ENCODE measurements at places on chromosomes 5 and 9. TPM values are rescaled to one million over a fixed set of nuclear protein-coding genes. Genes with fewer than 3 reads are reported as not detected.

GRCh38 chr5:82792096-82792495 is 285.1 kb downstream of the TMEM167A start:
- H3K4me1 ChIP-seq = no peaks in the 10 kb centered on the region
- no peaks in the 10 kb centered on the region for H3K36me3 ChIP-seq
- DNase-seq = no peak
- peaks cover 2% of the 10 kb centered on the region for H3K27me3 ChIP-seq

GRCh38 chr5:40675396-40676133 is 4.2 kb upstream of the PTGER4 start:
- peaks cover 5% of the 10 kb centered on the region for H3K27me3 ChIP-seq
- H3K36me3 ChIP-seq = peaks cover 4% of the 10 kb centered on the region
- no peak for DNase-seq

DNA sequence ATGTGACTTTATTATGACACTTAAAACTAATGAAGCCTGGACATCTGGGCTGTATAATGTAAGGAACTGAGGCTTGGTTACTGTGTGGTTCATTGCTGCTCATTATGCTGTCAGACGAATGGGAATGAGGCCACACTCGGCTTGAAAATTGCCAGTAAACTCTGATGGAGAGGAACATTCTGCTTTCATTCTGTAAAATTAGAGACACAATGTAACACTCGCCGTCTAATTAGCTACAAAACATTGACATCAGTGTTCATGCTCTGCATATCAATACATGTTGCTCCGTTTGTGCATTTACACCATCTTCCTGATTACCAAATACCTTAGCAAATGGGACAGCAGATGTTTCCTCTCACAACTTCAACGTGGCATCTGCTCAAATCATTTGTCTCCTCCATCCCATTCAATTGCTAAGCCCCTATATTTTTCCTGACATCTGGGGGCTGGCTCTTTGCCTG is 133.0 kb downstream of the SLC28A3 start:
- H3K36me3 ChIP-seq = no peaks in the 10 kb centered on the region
- no peak overlapping the region for H3K27ac ChIP-seq
- H3K27me3 ChIP-seq = peaks cover 4% of the 10 kb centered on the region
- DNase-seq = no peak

GRCh38 chr5:74621492-74621891 is 19.0 kb downstream of the ENC1 start:
- H3K4me1 ChIP-seq = peaks cover 34% of the 10 kb centered on the region
- H3K27me3 ChIP-seq = no peaks in the 10 kb centered on the region
- no peak overlapping the region for H3K27ac ChIP-seq
- no peak for DNase-seq

DNA sequence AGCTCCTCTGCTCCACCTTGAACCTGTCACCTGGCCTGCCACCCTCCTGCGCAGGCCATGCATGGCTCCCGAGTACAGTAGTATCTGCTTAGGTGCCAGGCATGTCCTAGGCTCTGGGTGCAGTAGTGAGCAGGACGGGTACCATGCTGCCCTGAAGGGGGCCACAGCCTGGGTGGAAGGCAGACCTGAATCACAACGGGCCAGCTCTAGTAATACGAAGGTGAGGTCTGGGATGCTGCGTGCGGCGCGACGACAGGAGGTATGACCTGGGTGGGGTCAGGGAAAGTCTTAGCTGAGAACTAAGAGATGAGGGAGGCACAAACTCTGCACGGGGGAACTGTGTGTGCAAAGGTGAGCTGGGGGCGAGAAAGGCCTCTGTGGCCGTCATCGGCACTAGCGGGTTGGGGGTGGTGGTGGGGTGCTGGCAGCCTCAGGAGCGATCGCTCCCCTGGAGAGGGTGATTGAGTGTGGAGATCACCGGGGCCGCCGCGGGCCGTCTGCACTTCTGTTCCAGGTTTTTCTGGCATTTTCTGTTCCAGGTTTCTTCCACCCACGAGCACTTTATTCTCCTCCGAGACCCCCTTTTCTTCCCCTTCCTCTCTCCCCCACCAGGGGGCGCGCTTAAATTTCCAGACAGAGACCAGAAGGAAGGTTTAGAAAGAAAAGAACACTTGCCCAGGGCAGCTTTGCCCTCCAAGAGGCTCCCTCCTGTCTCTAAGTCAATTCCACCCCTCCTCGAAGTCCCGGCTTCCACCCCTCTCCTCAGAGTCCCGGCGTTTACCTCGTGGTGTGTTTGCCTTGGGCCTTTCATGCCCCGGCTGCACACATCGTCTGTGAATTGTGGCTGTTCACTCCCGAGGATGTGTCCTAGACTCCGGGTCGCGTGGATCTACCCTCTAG is 15.1 kb downstream of the PDLIM4 start:
- no peaks in the 10 kb centered on the region for H3K36me3 ChIP-seq
- peak overlapping the region; percentile 45 for H3K4me3 ChIP-seq
- peaks cover 4% of the 10 kb centered on the region for H3K27me3 ChIP-seq
- peaks cover 28% of the 10 kb centered on the region for H3K4me1 ChIP-seq
- peak; percentile 30 for DNase-seq

The GDNF gene
- total RNA-seq = 7.1 TPM

The CDKN2B gene
- total RNA-seq = 7.1 TPM

- H3K4me1 ChIP-seq = peaks cover 6% of the 10 kb centered on the region
Observed at GRCh38 chr5:88957013-88957412, 74.0 kb upstream of the MEF2C start.

The GABRB2 gene
- total RNA-seq = not detected

The FAM78A gene
- total RNA-seq = 0.34 TPM

- peaks cover 13% of the 10 kb centered on the region for H3K4me1 ChIP-seq
- H3K27me3 ChIP-seq = no peaks in the 10 kb centered on the region
- no peak overlapping the region for H3K4me3 ChIP-seq
- DNase-seq = no peak
- H3K36me3 ChIP-seq = no peaks in the 10 kb centered on the region
- no peak overlapping the region for H3K27ac ChIP-seq
Observed at GRCh38 chr5:138305797-138306196, 25.8 kb downstream of the CDC25C start.

DNA sequence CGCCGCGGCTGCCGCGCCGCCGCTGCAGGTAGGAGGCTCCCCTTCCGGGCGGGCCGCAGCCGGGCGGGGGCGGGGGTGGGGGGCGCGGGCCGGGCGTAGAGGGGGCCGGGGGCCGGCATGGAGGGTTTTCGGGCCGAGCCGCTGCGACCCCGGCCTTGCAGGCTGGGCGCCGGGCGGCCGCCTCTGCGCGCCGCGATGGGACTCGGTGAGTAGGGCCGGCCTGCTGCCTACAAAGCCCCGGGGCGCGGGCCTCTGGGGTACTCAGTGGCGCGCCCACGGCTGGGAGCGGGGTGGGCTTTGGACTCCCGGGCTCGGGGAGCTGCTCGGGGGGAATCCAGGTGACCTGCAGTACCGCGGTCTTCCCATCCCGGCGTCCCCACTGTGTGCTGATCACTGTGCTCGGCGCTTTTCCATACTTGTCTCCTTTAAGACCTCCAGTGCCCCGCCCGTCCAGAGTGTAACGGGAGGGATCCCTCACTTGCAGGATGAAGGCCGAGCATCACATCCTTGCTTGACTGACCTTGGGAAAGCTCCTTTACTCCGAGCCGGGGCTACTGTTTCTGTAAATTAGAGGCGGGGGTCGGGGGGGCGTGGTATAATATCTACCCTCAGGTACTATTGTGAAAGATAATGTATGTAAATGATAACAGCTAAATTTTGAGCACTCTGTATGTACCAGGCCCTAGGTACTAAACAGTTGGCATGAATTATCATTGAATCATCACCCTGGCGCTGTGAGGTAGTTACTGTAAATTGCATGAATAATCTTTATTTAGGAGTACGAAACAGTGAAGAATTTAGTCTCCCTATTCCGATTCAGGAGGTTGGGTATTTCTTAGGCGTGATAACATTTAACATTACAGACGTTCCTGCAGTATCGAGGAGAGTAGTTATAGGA is 672 bp downstream of the MSANTD3 start:
- peak; percentile 46 for DNase-seq
- H3K27ac ChIP-seq = peak overlapping the region; percentile 96
- H3K4me1 ChIP-seq = peaks cover 60% of the 10 kb centered on the region

DNA sequence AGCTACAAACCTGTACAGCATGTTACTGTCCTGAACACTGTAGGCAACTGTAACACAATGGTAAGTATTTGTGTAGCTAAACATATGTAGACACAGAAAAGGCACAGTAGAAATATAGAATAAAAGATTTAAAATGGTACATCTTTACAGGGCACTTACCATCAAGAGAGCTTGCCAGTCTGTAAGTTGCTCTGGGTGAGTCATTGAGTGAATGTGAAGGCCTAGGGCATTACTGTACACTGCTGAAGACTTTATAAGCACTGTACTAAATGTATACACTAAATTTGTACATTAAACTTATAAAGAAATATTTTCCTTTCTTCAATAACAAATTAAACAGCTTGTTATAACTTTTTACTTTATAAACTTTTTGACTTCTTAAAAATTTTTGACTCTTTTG is 20.5 kb downstream of the ADRB2 start:
- DNase-seq = peak; percentile 46

- 0 out of 2 replicates have a peak, but pooled peaks cover 5% of the 10 kb centered on the region for H3K36me3 ChIP-seq
- H3K4me3 ChIP-seq = no peak overlapping the region
- H3K27me3 ChIP-seq = no peaks in the 10 kb centered on the region
- peaks cover 40% of the 10 kb centered on the region for H3K4me1 ChIP-seq
- no peak for DNase-seq
- H3K27ac ChIP-seq = no peak overlapping the region
Observed at GRCh38 chr9:70083429-70083828, 39.8 kb downstream of the MAMDC2 start.

Measured in HFFc6 (cell line).